Activated CD8-positive, alpha-beta T cell treated with anti-CD3 and anti-CD28 coated beads, Interleukin-2, amount 10 ng/mL, durations not matched to agents 7 days and 5 days (primary cell): ENCODE measurements at places on chromosomes 6 and 20. TPM values are rescaled to one million over a fixed set of nuclear protein-coding genes. Genes with fewer than 3 reads are reported as not detected.

Gene PRR18
- total RNA-seq: not detected

Gene SPEF1
- total RNA-seq: 0.16 TPM

Gene SIRPB2
- total RNA-seq: not detected

Gene SLC26A8
- not detected for total RNA-seq

Gene CRISP3
- total RNA-seq: not detected

Gene PRDM13
- total RNA-seq: not detected

Gene NFATC2
- 55.8 TPM for total RNA-seq

Gene MED20
- total RNA-seq: 20.6 TPM

Gene ACTL10
- total RNA-seq: 3.2 TPM

Gene BMP2
- total RNA-seq: not detected

Gene C20orf144
- 0.21 TPM for total RNA-seq

Gene PMEPA1
- total RNA-seq: not detected

Gene SMPD2
- 15.5 TPM for total RNA-seq

Gene ADGRF1
- not detected for total RNA-seq

Gene PPP1R3G
- 0.11 TPM for total RNA-seq

Gene PNRC1
- total RNA-seq: 89.2 TPM

Gene RFX6
- not detected for total RNA-seq

Gene MLIP
- total RNA-seq: not detected

Gene GPSM3
- 216 TPM for total RNA-seq

Gene KHDC1L
- total RNA-seq: not detected

Gene C6orf141
- total RNA-seq: not detected

Gene FAM217A
- not detected for total RNA-seq

Gene DACT2
- total RNA-seq: not detected

Gene ANGPT4
- total RNA-seq: not detected

Gene DSP
- total RNA-seq: 0.08 TPM

Gene C20orf141
- not detected for total RNA-seq

Gene TRIM40
- total RNA-seq: not detected

Gene HSF2
- 17.6 TPM for total RNA-seq

Gene SLC22A3
- not detected for total RNA-seq

Gene ASIP
- total RNA-seq: not detected

Gene TSPO2
- not detected for total RNA-seq

Gene RAET1L
- total RNA-seq: not detected

Gene TP53TG5
- total RNA-seq: 0.16 TPM

Gene GSTA4
- total RNA-seq: 2.9 TPM

Gene DYNLT1
- total RNA-seq: 86.4 TPM

Gene OR14J1
- not detected for total RNA-seq

Gene SLC17A1
- not detected for total RNA-seq

Gene PLG
- not detected for total RNA-seq

Gene CALHM4
- not detected for total RNA-seq

Gene RBM24
- not detected for total RNA-seq

Gene ARMH2
- 0.97 TPM for total RNA-seq

Gene CST4
- total RNA-seq: not detected
